ENCODE measurements at places on chromosomes 7 and 10. TPM values are rescaled to one million over a fixed set of nuclear protein-coding genes. Genes with fewer than 3 reads are reported as not detected.

The PNLIP gene
- total RNA-seq = not detected

The SLC18A3 gene
- total RNA-seq = 0.10 TPM

The SEC24C gene
- total RNA-seq = 84.6 TPM

The CNTNAP2 gene
- total RNA-seq = 12.9 TPM

The NOBOX gene
- not detected for total RNA-seq

The SLC13A1 gene
- total RNA-seq = not detected

The OGDHL gene
- total RNA-seq = 58.5 TPM

The EPO gene
- not detected for total RNA-seq

The LOXL4 gene
- total RNA-seq = 20.1 TPM

The ITIH5 gene
- 11.1 TPM for total RNA-seq

The TAC1 gene
- total RNA-seq = 0.10 TPM

The SMIM30 gene
- total RNA-seq = 107 TPM

The TBRG4 gene
- total RNA-seq = 52.5 TPM

The ECD gene
- total RNA-seq = 33.7 TPM

The MSMB gene
- not detected for total RNA-seq

The ALOX5 gene
- 32.4 TPM for total RNA-seq

The CDH23 gene
- total RNA-seq = not detected

DNA sequence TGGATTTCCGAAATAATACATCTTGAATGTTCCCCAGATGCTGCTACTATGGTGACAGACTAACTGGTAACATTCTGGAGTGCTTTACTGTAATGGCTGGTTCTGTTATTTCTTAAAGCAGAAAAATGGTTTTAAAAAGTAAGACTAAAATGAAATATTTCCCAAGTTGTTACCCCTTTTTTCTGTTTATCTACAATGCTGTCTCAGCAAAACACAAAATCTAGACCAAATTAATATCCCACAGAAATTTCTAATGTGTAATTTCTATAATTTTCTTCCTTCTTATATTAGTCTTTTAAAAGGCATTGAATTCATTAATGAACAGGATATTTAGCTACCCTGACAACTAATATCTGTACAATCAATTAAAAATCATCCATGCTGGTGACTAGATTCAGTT is 19.1 kb upstream of the MTERF1 start:
- DNase-seq = no peak

DNA sequence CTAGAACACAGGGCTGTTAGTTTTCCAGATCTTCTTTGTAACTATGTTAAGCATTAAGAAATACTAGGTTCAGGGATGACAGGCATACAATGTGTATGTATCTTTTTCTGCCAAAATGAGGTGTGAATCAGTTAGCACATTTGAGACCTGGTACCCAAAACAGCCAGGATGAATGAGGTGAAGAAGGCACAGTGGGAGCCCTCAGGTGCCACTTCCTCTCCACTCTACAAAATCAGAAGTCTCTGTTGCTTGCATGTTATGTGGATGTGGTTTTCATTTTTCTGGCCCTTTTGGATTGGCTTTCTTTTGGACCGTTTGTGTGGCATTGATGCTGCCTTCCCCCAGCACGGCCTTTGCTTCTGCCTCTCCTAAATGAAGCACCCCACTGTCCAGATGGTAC is 15.4 kb upstream of the TBXAS1 start:
- no peak for DNase-seq

- DNase-seq = no peak
Measured at GRCh38 chr7:70355198-70356020, 757.1 kb downstream of the AUTS2 start.

- no peak for DNase-seq
Measured at GRCh38 chr7:37714606-37715005, 31.0 kb downstream of the GPR141 start.

GRCh38 chr10:109957092-109957797 is 33.9 kb upstream of the XPNPEP1 start:
- DNase-seq = no peak

- DNase-seq = no peak
Measured at GRCh38 chr10:126073606-126074005, 177.2 kb downstream of the FANK1 start.

DNA sequence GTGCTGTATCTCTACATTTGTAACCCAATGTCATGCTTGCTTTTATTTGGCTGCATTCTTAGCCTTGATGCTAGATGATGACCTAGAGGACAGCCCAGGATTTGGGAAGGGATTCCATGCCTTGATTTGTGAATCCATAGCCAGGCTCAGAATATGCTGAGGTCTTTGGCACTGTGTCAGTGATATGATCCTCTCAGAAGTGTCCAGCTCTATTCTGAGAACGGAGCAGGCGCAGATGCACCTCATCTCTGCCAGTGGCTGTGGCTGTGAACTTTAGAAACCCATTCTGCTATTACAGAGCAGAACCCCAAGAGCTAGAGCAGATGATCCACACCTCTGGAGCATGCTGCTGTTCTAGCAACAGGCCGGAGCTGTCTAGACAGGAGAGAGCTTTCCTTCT is 212.8 kb downstream of the TRIL start:
- DNase-seq = no peak

DNA sequence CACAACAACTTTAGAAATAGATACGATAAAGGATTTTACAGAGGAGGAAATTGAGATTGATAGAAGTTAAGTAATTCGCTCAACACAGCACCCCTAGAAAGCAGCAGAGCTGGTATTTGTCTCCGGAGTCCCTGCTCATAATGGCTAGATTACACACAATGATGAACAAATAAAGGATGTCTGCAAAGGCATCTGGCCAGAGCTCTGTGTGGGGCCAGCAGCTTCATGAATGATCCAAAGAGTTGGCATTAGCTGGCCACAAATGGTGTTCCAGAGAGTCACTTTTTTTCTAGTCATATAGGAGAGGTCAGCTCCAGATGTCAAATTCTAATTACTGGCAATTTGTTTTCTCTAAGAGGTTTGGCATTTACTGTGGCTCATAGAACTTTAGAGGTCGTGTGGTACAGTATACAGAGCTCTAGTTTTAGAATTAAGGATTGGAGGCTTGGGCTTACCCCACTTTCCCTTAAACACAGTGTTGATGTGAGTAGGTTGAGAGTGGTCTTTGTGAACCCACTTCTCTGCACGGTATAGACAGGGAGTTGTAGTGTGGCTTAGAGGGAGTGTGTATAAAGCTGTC is 186.2 kb downstream of the BICC1 start:
- no peak for DNase-seq

- peak; percentile 92 for DNase-seq
Measured at GRCh38 chr7:33495207-33495606, 365.8 kb downstream of the BBS9 start.

GRCh38 chr10:14541379-14541778 is 210.7 kb upstream of the FRMD4A start:
- no peak for DNase-seq

- DNase-seq = no peak
Measured at GRCh38 chr10:131006458-131007256, 304.9 kb downstream of the TCERG1L start.

DNA sequence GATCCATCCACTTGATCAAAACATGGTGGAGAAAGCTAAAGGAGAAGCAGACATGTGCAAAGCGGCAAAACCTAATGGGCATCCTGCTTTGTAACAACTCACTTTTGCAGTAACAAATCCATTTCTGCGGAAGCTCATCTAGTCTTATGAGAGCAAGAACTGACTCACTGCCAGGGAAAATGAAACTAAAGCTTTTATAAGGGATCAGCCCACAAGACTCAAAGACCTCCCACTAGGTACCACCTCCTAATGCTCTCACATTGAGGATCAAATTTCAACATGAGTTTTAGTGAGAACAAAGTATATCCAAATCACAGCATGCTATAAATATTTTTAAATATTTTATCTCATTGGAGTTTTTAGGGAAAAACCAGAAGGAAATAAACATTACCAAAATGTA is 120.1 kb upstream of the GNAI1 start:
- peak; percentile 42 for DNase-seq

GRCh38 chr7:28732071-28732869 is 225.9 kb downstream of the TRIL start:
- DNase-seq = peak; percentile 49

- no peak for DNase-seq
Measured at GRCh38 chr10:93604146-93604545, 3.1 kb upstream of the RBP4 start.

DNA sequence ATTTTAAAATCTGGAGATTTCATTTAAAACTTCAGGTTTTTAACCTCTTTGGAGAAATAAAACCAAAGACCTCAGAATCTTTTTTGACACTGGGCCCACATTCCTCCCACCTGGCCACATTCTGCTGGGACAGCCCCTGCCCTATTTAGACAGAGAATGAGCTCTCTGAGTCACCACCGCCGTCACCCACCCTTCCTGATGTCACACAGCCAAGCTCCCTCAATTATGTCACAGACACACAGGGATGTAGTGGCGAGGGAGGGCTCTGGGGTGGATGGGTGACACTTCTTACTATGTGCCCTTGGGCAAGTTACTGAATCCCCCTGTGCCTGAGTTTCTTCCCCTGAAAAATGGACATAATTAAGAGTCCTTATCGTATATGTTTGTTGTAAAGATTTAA is 162.6 kb downstream of the RAB11FIP2 start:
- DNase-seq = no peak

GRCh38 chr10:95693071-95693667 is 558 bp downstream of the TCTN3 start:
- peak; percentile 3 for DNase-seq

- DNase-seq = no peak
Measured at GRCh38 chr7:119647286-119647685, 625.7 kb upstream of the KCND2 start.

DNA sequence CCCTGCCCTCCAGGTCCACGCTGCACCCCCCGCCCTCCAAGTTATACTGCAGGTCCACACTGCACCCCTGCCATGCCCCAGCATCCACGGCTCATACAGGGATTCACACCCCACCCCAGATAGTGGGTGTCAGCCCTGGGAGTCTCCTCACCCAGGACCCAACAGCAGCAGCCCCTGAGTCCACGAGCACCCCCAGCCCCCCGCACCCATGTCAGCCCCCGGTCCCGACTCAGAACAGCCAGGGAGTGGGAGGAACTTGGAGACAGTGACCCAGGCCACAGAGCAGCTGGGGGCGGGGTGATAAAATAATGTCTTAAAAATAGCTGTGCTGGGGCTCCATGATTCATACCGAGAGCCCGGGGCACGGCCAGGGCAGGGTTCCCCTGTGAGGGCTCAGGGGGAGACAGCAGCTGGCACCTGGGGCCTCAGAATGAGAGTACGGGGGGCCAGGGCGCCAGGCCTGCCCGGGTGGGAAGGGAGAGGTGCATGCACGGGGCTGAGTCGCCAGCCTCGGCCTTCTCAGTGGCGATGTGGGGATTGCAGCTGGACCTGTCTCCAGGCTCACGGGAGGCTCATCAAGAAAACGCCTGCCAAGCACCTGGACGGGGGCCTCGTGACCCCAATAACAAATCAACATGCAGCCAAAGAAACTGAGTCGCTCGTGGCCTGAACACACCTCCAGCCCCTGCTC is 29.8 kb downstream of the ADAP1 start:
- no peak for DNase-seq

DNA sequence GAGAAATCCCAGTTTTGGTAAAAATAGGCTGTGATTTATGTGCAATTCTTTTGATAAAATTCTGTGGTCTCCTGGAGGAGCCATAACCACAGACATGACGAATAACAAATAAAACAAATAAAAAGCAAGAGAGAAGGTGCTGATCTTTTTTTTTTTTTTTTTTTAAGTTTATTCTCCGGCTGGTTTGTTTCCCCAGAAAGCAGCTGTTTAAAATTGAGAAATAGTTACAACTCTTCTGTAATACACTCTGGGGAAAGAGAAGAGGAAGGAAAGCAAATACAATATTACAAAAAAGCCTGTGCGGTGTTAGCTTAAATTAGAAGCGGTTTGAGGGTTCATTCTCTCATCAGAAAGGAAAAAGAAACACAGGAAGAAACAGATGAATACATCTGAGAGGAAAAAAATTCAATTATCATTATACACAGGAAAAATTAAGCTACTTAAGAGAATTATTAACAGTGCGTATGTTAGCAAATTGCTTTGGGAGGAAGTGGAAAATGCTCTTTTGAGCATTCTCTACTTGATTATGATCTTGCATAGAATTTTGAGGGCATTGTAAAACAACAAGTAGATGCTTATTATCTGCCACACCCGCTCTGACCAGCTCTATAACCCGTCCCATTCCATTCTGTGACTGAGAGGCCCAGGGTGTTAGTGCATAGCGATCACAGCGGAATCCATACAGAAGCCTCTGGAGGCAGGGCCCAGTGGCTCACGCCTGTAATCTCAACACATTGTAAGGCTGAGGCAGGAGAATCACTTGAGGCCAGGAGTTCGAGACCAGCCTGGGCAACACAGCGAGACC is 40.6 kb upstream of the WAC start:
- DNase-seq = no peak

- DNase-seq = peak; percentile 87
Measured at GRCh38 chr10:91653219-91653870, 20.5 kb upstream of the PPP1R3C start.

- DNase-seq = peak; percentile 38
Measured at GRCh38 chr7:25642849-25643248, 414.6 kb upstream of the NPVF start.

GRCh38 chr10:75762431-75762802 is 331.0 kb downstream of the LRMDA start:
- DNase-seq = no peak

- peak; percentile 83 for DNase-seq
Measured at GRCh38 chr10:87844837-87845623, 18.3 kb downstream of the KLLN start.

DNA sequence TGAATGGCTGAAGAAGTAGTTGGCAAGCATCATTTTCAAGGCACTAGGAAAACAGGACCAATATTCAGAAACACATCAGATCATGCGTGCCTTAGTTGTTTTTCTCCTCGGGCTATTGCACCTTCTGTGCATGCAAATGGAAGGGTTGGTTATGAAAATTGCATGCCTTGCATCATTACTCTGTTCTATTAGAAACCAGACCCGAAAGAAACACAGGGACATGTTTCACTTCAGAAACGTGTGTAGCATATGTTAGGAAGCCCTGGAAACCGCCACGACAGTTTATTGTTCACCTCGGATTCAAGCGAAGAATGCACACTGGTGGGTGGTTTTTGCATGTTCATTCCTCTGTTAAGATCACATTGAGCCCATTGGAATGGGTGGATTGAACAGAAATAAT is 214.7 kb downstream of the FRMD4A start:
- no peak for DNase-seq

DNA sequence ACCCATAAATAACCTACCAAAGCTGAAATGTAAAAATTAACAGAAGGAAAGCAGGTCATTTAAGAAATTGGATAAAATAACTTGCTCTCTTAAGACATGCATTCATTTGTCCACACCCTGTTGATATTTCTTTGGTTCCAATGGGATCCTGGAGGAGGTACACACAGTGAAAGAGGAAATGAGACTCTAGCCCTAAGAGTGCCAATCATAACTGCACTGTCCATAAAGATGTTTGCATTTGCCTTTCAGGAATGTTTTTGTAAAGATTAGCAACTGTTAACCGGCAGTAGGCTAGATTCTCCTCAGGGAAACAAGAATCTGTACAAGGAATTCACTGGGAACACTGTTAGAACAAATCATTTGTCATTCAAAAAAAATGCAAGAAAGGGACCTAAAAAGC is 61.0 kb downstream of the MEOX2 start:
- no peak for DNase-seq

- DNase-seq = peak; percentile 84
Measured at GRCh38 chr7:24732646-24733413, 24.4 kb downstream of the GSDME start.

GRCh38 chr10:110409926-110410325 is 87.8 kb upstream of the DUSP5 start:
- no peak for DNase-seq
